ENCODE measurements at places on chromosomes 3 and 15.

GRCh38 chr3:52704611-52705437, 767 bp downstream of the GLT8D1 start:
- DNase-seq: no peak

- no peak for DNase-seq
Observed at GRCh38 chr15:49031804-49032203, 14.4 kb downstream of the SECISBP2L start.

- DNase-seq: no peak
Observed at GRCh38 chr3:135018149-135018923, 223.3 kb downstream of the EPHB1 start.

DNA sequence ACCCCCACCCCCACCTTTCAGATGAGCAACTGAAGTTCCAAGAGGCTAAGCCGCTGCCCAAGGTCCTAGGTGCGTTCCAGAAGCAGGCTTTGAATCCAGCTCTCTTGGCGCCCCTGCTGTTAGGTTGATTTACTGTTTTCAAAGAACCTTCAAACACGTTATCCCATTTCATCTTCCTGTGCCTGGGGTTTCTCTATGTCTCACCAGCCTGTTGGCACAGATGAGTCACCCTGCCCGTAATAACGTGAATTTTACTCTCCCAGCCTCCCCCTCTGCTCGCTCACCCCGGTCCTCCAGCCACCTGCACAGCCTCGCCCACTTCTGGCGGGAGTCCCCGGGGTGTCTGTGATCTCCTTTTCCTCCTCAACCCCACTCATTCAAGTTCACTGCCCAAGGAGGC, 13.0 kb upstream of the TSEN2 start:
- DNase-seq: peak; percentile 51

GRCh38 chr15:87752250-87752951, 504.1 kb downstream of the NTRK3 start:
- no peak for DNase-seq

DNA sequence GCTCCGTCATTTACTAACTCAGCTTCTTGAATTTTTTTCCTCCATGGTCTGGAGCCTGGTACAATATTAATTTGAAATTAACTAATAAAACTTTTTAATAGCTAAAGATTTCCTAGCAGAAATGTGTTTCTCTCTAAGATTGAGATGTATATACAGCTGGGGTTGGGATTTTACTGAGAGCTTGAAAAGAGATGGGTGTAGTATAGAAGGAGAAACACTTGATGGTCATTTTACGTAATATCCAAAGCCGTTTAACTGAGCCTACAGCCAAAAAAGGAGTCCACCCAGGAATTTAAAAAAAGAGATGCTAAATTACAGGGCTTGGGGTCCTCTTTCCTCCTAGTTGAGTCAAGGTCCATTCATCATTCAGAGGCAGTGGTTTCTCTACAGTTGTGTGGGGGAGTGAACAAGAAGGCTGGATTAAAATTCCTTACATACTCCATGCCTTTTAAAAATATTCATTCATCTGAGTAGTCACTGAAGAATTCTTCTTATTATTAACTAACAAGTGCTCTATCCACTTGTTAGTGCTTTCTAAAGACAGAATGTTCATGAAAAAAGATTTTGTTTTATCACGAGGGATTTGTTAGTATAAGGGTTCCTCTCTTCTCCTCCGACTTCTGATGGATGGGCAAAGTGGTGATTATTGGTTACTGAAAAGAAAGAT, 255.3 kb upstream of the IL12A start:
- DNase-seq: no peak

GRCh38 chr3:67655364-67656121, 1.1 kb upstream of the SUCLG2 start:
- DNase-seq: peak; percentile 31

DNA sequence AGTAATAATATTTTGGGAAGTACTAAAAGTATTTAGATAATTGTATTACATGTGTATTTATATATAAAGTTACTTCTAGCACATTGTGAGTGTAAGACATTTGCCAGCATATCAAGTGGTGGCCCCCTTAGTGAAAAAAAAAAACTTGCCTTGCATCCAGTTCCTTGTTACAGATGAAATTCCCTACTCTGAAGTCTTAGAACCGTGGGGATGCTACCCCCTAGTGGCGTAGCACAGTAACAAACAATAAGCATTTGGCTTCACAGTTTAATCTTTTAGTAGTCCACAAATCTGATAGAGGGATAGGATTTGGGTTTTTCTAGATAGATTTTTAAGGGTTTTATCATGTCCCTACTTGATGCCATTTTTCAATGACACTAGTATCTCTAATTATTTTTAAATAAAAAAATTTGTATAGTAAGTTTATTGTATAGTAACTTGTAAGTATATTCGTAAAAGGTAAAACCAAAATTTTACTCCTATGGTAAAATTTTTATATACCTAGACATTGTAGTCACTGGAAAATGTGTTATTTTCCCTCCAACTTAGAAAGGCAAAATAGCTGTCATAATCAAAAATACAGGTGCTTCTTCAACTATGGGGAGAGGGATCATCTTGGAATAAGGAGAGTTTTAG, 14.3 kb downstream of the SMC4 start:
- DNase-seq: peak; percentile 56

GRCh38 chr3:13173186-13173585, 100.0 kb upstream of the IQSEC1 start:
- DNase-seq: no peak

GRCh38 chr15:70186152-70186551, 88.4 kb upstream of the TLE3 start:
- DNase-seq: no peak

DNA sequence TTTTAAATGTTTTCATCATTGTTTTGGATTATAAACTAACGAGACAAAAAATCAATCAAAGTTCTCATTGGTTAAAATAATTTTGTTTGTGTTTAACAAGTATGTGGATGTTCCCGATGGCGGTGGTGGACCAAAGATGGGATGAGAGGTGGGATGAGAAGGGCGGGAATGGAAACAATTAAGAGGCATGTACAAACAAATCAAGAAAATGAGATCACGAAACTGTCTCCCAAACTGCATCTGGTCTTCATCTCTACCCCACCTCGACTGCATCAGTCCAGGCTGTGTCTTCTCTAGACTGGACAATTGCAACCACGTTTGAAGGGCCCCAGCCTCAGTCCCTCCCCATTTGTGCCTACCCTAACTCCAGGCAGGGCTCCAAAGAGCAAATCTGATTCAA, 56.1 kb downstream of the SLC12A8 start:
- no peak for DNase-seq

- peak; percentile 86 for DNase-seq
Observed at GRCh38 chr3:122793568-122794416, at the start of gene HSPBAP1. HSPBAP1 (minus strand) TSS chr3:122793831; CDS start chr3:122793680, 151 bp downstream.

- DNase-seq: no peak
Observed at GRCh38 chr3:195060217-195060481, 210.8 kb downstream of the XXYLT1 start.

DNA sequence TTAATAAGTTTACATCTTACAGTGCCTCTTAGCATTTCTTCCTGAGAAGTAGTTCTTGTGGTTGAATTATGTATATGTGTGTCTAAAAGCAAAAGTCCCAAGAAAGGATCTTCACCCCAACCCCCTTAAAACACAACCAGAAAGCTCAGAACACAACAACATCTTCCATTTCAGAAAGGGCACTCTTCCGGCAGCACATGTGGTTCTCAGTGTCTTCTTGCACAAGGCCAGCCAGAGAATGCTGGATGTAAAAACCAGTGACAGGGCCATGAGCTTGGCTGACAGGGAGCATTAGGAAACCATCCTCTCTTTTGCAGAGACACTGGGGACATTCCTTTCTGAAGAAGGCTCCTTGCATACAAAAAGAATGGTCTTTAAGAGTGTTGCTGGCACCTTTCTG, 45.0 kb downstream of the EEFSEC start:
- no peak for DNase-seq

GRCh38 chr3:50122661-50123391, 32.3 kb upstream of the SEMA3F start:
- DNase-seq: no peak

- no peak for DNase-seq
Observed at GRCh38 chr15:69337138-69337537, 38.4 kb downstream of the PAQR5 start.

- no peak for DNase-seq
Observed at GRCh38 chr3:104176706-104177105, 1190.0 kb upstream of the ALCAM start.

- no peak for DNase-seq
Observed at GRCh38 chr3:115503394-115503793, 119.9 kb upstream of the GAP43 start.

DNA sequence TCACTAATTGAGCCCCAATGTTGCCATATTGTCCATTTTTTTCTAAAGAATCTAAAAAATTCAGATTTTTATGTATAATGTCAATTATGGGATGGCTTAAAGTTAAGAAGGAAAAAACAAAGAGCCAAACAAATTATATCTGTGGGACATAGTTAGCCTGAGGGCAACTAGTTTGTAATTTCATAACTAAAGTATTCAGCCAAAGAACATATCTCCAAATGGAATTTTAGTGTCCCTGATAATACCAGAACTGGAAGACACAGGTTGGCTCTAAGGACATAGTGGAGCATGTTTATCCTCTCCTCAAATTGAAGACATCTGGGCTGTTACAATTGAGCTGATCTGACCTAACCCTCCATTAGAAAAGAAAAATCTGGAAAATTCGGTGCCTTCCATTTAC, 144.2 kb downstream of the IL1RAP start:
- DNase-seq: no peak

DNA sequence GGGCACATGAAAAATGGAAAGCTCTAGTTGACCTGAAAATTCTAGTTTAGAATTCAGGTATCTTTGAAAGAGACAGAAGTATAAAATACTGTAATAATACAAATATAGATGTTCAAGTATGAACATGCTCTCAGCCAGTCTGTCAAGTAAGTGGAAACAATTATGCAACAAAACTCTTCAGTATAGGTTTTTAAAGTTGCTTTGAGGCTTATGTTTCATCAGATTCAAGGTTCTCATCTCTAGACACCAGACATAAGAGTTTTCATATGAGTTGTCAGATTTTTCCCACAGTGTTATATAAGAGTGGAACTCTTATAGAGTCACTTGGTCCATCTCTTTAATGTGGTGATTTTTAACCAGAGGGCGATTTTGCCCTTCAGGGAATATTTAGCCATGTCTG, 22.0 kb downstream of the CMSS1 start:
- DNase-seq: no peak

DNA sequence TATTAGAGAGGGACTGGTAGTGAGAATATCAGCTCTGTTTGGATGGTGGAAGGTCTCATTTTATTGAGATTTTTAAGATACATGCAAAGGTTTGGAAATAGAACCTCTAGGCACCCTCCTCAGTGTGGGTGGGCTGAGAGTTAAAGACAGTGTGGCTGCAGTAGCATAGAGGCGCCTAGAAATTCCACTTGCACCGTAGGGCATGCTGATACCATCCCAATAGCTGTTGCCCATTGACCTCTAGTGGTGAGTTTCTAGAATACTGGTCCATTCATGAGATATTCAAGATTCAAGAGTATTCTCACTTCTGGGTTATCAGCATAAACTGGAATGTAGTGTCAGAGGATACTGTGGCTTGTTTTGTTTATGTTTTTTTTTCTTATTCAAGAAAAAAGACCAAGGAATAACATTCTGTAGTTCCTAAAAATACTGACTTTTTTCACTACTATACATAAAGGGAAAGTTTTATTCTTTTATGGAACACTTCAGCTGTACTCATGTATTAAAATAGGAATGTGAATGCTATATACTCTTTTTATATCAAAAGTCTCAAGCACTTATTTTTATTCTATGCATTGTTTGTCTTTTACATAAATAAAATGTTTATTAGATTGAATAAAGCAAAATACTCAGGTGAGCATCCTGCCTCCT, 87.2 kb downstream of the TGFBR2 start:
- no peak for DNase-seq

DNA sequence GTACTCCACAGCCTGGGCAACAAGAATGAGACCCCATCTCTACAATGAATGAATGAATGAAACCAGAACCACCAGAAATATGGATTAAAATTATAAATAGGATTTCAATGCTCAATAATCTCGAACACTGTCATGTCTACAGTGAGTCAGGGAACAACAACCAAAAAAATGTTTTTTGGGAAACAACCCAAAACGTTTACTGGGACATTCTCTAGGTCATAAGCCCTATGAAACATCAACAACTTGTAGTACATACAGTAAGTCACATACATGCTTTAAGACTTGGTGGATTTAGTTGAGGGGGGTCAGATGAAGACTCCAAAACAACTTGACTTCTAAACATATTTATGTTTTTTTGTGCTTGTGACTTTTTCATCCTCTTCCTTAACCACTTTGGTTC, 511.2 kb downstream of the FOXP1 start:
- DNase-seq: no peak

- no peak for DNase-seq
Observed at GRCh38 chr3:132343018-132343612, 25.9 kb downstream of the ACP3 start.

DNA sequence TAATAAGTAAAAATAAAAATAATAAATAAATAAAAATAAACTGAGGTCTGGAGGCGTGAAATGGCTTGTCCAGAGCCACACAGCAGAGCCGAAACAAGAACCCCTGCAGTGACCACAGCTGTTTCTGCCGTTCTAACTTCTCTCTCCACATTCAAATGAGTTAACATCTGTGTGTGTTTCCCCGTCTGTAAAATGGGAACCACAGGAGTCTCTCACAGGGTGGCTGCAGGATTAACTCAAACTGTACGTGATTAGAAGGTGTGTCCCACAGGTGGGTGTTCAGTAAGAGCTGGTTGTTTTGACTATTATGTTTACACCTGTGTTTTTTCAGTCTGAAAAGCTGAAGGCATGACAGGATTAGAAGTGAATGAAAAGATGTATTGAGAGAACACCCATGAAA, 27.0 kb upstream of the MUC4 start:
- no peak for DNase-seq

GRCh38 chr3:39086144-39086543, 21.3 kb downstream of the GORASP1 start:
- DNase-seq: no peak

DNA sequence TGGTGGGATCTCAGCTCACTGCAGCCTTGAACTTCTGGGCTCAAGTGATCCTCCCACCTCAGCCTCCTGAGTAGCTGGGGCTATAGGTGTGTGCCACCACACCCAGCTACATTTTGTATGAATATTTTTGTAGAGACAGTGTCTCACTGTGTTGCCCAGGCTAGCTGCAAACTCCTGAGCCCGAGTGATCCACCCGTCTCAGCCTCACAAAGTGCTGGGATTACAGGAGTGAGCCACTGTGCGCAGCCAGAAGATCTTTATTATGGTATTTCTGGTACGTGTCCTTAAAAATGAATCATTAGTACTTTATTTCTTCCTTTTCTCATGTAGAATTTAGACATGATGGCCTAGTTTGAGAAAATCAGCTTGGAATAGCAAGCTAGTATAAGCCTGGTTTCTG, 153.3 kb downstream of the BCHE start:
- DNase-seq: no peak

- DNase-seq: no peak
Observed at GRCh38 chr3:26515351-26515750, 107.2 kb upstream of the LRRC3B start.
